ENCODE measurements at places on chromosomes 13 and 19. TPM values are rescaled to one million over a fixed set of nuclear protein-coding genes. Genes with fewer than 3 reads are reported as not detected.

Gene ZNF541
- total RNA-seq, result 0.13 TPM

Gene COLGALT1
- total RNA-seq, result 66.6 TPM

Gene CRX
- total RNA-seq, result not detected

Gene FCHO1
- 0.68 TPM for total RNA-seq

Gene CALR3
- total RNA-seq, result 0.06 TPM

Gene DPP9
- 26.5 TPM for total RNA-seq
